ENCODE measurements at places on chromosomes 16 and 17.

- DNase-seq, result no peak
These were observed 74.4 kb downstream of the CCT6B start for GRCh38 chr17:34886831-34887230.

- DNase-seq, result no peak
These were observed 410.9 kb upstream of the SOX9 start for GRCh38 chr17:71709946-71710345.

DNA sequence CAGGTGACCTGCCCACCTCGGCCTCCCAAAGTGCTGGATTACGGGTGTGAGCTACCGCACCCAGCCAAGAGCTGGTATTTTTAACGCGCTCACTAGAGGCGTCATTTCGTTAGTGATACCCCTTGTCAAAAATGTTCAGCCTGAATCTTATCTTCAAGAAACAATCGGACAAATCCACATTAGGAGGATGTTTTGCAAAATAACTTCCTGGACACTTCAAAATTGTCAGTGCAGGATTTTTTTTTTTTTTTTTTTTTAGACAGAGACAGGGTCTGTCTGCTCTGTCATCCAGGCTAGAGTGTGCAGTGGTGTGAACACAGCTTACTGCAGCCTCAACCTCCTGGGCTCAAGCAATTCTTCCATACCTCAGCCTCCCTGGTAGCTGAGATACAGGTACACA lies 63.0 kb downstream of the RMI2 start:
- DNase-seq, result no peak

DNA sequence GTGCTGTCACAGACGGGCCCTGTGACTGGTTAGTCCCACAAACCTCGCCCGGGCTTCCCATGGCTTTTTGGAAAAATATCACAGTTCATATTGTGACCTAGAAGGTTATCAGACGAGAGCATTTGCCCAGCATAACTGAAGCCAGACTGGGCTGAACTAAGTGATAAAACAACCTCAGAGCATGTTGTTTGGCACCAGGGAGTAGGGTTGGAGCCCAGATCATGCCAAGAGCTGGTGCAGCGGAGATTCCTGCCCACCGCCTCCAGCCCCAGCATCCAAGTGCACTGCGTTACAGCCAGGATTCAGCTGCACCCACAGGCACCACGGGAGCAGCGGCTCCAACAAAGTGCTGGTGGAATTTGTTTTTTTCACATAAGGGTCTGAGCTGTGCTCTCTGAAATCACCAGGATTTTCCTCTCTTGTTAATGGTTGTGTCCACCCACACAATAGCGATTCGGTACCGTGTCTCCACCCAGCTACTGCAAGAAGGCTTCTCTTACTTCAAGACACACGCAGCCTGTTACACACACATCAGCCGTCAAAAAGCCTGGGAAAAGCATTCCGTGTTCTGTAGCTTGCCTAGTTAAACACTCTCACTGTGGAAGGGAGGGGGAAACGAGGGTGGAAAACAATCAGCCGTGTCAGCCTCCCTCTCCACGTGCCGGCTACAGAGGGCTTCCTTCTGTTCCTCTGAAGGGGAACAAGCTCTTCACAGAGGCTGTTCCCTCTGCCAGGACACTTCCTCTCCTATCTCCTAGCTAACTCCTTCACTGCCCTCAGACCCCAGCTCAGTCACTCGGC lies 273.8 kb downstream of the C16orf95 start:
- DNase-seq, result peak; percentile 18

- no peak for DNase-seq
These were observed 197.6 kb downstream of the CDH13 start for GRCh38 chr16:82824408-82824807.

Measured in caudate nucleus (tissue), 63 donors.